MCF 10A (cell line): ENCODE measurements at places on chromosomes 5 and 9. TPM values are rescaled to one million over a fixed set of nuclear protein-coding genes. Genes with fewer than 3 reads are reported as not detected.

- DNase-seq, result peak; percentile 58
Measured at GRCh38 chr5:57338068-57338867, 144.3 kb downstream of the ACTBL2 start.

DNA sequence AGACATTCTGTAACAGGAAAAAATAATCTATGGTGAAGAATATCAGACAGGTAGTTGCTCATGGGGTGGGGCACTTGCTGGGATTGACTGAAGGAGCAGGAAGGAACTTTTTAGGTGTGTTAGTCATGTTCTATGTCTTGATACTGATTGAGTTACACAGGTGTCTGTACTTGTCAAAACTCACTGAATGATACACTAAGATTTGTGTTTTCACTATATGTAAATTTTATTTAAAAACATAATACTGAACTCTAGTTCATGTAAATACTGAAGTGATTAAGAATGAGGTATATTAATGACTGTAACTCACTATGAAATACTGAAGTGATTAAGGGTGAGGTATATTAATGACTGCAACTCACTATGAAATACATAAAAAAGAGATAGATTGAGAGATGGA is 28.5 kb downstream of the IL6ST start:
- DNase-seq, result peak; percentile 24

Gene FGD3
- not detected in 2 replicates for total RNA-seq

Gene ELOVL7
- 10.3 and 14.3 TPM in 2 replicates for total RNA-seq

DNA sequence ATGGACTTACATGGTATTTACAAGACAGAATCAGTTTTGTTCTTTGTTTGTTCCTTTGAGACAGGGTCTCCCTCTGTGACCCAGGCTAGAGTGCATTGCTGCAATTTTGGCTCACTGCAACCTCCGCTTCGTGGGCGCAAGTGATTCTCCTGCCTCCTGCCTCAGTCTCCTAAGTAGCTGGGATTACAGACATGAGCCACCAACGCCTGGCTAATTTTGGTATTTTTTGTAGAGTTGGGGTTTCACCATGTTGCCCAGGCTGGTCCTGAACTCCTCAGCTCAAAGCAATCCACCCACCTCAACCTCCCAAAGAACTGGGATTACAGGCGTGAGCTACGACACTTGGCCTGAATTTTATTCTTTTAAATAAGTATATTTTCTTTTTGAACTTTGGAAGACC is 27.6 kb downstream of the RAB24 start:
- DNase-seq, result no peak

DNA sequence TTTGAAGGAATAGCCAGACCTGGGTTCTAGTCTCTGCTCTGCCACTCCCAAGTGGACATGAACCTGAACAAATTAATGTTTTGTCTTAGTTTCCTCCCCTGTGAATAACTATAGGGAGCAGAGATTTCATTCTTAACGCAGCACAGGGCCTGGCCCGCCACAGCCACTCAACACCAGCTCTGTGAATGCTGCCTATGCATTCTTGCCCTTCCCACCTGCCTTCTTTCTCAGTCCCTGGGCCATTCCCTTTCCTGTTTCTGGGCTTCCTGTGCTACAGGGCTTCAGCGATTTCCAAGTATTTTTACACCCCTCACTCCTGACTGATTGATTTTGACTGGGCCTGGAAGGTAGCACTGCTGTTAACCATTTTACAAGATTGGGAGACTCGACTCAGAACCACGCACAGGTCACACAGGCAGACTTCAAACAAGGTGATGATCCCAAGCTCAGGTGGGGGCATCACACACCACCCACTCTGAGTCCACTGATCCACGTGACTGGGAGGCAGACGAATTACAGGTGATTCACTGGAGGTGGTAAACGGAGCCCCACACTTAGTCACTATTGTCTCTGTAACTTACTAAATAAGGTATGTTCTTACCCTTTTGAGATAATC is 21.4 kb downstream of the PTPN3 start:
- peak; percentile 26 for DNase-seq

DNA sequence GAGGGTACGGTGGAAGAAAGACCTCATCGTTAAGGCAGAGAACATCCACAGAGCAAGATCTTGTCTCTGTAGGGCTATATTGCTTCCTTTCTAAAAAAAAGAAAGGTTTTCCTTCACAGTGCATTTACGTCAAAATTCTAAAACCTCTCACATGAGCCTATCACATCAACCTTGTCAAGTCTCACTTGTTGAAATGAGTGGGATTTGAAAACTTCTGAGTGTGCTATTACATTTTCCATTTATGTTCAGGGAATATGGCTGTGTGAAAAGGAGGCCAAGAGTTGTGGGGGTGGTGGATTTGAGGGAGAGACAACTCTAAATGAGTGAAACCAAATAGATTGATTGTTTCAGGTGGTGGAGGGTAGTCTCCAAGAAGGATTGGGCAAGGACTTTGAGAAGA is 147.1 kb upstream of the MPDZ start:
- no peak for DNase-seq

GRCh38 chr5:140674211-140674610 is 835 bp upstream of the DND1 start:
- DNase-seq, result peak; percentile 11

DNA sequence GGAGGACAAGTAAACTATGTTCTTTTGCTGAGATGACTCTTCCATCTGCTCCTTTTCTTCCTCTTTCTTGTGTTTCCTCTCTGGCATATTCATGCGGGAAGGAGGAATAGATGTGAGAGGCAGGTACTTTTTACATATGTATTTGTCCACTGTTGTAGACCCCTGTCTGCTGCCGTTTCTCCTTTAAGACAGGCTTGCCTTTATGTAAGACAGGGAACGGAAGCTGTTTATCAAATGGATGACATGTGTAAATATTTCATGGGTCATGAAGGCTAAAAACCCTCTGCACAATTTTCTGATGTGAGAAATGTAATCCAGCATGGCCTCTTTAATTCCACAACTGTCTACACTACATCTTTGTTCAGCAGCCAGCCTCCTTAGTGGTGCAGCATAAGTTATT is 1525.5 kb upstream of the NUDT12 start:
- DNase-seq, result no peak

DNA sequence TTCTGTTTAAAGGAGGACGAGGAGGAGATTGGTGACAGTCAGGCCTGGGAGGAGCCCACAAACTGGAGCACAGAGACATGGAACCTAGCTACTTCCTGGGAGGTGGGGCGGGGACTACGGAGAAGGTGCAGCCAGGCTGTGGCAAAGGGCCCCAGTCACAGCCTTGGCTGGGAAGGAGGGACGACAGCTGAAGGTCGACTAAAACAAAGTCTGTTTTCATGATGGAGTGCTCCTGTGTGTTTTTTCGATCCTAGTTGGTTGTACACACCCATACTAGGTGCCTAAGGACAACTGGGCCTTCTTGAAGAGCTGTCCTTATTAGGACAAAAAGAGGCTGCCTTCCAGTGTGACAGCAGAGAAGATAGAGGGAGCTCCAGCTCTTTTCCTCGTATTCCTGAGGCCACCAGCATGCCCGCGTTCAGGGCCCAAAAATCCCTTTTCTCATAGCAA is 2.9 kb downstream of the CCDC107 start:
- DNase-seq, result peak; percentile 51

Gene PLK2
- total RNA-seq, result 38.3 and 55.1 TPM in 2 replicates

- no peak for DNase-seq
Measured at GRCh38 chr5:170110403-170111087, 4.8 kb downstream of the FOXI1 start.

GRCh38 chr5:139975306-139975705 is 67.8 kb downstream of the NRG2 start:
- no peak for DNase-seq

Gene HAVCR1
- 0.42 TPM in 1 of 2 replicates, not detected in the other for total RNA-seq

DNA sequence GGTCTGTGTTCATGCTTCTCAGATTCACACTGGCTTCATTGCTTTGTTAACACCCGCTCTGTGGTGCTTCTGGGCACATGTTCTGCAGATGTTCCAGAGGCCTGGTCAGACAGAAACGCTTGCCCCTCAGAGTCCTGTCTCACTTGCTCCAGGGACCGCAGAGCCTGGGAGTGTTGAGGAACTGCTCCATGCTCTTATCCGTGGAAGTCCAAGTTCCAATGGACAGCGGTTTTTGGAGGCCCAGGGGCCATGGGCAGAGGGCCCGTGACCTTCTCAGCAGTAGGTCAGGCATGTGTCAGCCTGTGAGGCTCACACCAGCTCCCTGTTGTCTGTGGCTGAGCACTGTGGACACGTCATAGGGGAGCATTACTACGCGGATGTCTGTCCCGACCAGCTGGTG is 364.7 kb upstream of the IRX1 start:
- no peak for DNase-seq

GRCh38 chr5:129631961-129632360 is 115.9 kb upstream of the MINAR2 start:
- DNase-seq, result peak; percentile 49

GRCh38 chr5:118435131-118435530 is 553.2 kb downstream of the DTWD2 start:
- DNase-seq, result no peak
